Activated gamma-delta T cell treated with Interleukin-2 at 50 U/mL for 16 hours (primary cell): ENCODE measurements at places on chromosomes 13 and 19.

DNA sequence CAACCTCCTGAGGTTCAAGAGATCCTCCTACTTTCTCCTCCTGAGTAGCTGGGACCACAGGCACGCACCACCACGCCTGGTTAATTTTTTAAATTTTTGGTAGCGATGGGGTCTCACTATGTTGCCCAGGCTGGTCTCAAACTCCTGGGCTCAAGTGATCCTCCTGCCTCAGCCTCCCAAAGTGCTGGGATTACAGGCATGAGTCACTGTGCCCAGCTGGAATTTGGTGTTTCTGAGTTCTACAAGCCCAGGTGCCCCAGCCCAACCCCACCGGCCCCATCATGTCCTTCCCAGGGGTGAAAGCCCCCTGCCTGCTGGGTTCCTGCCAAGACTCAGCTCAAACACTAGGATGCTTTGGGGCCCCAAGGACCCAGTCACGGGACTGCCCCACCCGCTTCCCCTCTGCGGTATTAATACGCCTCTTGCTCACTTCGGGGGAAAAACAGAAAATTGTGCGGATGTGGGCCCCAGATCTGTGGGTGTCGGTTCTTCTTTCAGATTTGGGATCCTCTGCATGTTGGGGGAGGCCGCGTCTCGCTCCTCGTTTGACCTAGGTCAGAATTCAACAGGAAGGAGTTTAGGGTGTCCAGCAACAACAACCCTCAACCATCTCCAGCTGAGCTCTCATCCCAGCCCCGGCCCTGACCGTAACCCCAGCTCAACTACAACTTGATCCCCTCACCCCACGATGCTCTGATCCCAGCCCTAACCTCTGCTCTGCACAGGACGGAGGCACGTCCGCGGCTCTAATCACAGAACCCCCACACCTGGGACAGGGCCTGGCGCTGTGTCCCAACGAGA, 3.7 kb upstream of the FCER2 start:
- peak; percentile 61 for DNase-seq

GRCh38 chr19:18274781-18275356, 617 bp upstream of the IQCN start:
- no peak for DNase-seq

GRCh38 chr19:18017275-18018083, 9.5 kb downstream of the ARRDC2 start:
- DNase-seq: no peak

DNA sequence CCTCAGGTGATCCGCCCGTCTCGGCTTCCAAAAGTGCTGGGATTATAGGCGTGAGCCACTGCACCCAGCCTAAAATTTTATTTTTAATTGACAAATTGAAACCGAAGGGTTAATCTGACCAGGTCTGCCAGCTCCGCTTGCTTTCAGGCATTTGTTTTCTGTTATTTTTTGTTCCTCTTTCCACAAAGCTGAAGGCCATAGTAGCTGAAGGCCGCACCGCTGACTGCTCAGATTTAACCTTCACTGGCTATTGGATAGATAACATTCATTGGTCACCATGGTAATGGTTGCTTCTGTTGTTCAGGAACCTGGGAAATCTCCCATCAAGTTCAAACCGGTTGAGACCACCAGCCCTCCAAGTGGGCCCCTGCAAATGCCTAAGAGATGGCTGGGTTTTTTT, 124.5 kb upstream of the USP29 start:
- no peak for DNase-seq

- no peak for DNase-seq
Measured at GRCh38 chr19:45150751-45151281, 10.0 kb downstream of the NKPD1 start.

DNA sequence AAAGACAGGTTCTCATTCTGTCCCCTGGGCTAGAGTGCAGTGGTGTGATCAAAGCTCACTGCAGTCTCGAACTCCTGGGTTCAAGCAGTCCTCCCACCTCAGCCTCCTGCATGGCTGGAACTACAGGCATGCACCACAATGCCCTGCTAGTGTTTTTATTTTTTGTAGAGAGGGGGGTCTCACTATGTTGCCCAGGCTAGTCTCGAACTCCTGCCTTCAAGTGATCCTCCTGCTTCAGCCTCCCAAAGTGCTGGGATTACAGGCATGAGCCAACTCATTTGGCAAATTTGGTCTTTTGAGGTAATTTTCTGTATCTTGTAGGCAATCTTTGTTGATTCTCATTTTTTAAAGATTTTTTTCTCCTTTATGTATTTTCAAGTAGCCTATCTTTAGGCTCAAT, 205.7 kb downstream of the ZIC5 start:
- DNase-seq: no peak

DNA sequence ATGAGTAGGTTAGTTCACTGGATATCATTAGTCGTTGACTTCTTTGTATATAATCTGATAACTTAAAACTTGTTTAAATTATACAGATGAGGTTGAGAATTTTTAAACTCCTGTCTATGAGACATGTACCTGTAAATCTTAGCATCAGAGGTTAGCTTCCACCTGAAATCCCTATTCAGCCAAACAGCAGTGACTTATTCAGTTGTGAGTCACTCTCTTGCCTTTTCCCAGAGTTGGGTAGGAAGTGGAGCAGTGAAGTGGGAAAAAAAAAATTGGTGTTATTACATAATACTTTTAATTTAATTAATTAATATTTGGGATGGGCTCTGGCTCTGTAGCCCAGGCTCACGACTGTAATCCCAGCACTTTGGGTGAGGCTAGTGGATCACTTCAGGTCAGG, 32.9 kb downstream of the ZNF701 start:
- DNase-seq: no peak

DNA sequence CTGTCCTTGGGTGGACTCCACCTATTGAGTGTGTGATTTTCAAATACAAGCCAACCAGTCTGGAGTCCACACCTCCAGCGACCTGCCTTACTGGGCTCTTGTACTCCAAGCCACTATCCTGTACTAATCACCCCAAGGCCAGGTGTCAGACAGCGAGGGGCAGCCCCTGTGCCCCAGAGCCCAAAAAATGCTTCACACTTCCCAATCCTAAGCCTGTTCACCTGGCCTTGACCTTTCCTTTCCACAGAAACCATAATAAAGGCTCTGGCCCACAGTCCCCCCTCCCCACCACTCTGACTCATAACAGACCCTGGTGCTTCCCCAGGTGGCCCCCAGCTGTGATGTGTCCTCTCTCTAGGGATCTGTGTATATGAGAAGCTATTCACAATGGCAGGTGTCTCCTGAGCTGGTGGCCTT, 3.9 kb downstream of the CD209 start:
- DNase-seq: no peak

GRCh38 chr13:78305171-78305570, 298.2 kb downstream of the POU4F1 start:
- DNase-seq: no peak

DNA sequence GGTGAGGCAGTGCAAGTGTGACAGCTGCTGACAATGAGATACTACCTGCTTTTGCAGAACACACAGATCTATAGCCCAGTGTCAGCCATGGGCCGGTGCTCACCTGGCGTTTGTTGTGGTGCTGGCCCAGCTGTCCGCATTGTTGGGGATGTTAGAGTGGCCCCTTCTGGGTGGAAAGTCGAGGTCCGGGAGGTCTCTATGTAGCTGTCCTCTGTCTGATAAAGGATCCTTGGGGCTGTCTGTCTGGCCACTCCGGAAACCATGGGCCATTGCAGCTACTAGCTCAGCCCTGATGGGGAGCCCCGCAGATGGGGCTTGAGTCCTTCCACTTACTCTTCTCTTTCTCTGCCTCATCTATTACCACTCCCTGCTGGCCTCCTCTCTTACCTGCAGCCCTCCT, 181.5 kb upstream of the TSHZ3 start:
- no peak for DNase-seq

- peak; percentile 97 for DNase-seq
Measured at GRCh38 chr19:639253-640160, at the start of gene FGF22. TSS of gene FGF22 (plus strand) at chr19:639879. CDS start at chr19:639926, 47 bp downstream.

DNA sequence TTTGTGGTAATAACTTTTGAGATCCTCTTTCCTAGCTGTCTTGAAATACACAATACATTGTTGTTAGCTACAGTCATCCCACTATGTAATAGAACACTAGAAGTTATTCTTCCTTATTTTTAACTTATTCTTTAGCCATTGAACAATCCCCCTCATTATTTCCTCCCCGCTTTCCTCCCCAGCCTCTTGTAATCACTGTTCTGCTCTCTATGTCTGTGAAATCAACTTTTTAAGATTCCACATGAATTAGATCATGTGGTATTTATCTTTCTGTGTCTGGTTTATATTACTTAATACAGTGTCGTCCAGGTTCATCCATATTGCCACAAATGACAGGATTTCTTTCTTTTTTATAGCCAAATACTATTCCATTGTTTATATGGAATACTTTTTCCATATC, 72.9 kb downstream of the SLC10A2 start:
- DNase-seq: no peak

GRCh38 chr13:99221567-99222239, 21.0 kb downstream of the UBAC2 start:
- no peak for DNase-seq

DNA sequence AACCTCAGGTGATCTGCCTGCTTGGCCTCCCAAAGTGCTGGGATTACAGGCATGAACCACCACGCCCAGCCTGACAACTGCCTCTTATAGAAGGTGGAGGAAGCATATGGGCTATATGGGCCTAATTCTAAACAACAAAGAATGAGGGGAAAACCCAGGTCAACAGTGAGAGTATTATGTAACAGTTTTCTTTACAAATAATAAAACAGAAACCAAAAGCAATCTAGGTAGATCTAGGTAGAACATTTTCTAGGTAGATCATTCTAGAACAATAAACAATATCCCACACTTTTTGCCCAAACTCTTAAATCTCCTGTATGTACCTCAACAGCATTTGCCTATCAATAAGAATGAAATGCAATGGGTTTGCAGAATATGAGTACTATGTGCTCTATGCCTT, 267.4 kb downstream of the ABCC4 start:
- no peak for DNase-seq

GRCh38 chr13:64591971-64592370, 2638.2 kb downstream of the PCDH9 start:
- no peak for DNase-seq
